NCI-H1092 (cell line): ENCODE measurements at places on chromosomes 13 and 19.

DNA sequence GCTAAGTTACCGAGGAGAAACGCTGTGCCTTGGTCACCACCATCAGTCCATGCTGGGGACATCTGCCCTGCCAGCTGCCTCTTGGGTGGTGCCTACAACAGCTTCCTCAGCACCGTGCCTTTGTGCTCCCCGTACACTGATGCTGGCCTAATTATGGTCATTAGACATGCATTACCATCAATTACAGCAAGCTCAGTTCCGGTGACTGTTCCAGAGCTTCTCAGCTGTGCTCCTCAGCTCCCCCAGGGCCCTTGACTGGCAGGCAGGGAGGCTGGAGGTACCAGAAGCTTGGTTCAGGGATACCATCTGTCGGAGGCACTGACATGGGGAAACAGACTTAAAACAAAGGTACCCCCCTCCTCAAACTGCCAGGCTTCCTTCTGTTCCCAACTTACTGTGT, 40.2 kb downstream of the CILP2 start:
- no peak for DNase-seq

DNA sequence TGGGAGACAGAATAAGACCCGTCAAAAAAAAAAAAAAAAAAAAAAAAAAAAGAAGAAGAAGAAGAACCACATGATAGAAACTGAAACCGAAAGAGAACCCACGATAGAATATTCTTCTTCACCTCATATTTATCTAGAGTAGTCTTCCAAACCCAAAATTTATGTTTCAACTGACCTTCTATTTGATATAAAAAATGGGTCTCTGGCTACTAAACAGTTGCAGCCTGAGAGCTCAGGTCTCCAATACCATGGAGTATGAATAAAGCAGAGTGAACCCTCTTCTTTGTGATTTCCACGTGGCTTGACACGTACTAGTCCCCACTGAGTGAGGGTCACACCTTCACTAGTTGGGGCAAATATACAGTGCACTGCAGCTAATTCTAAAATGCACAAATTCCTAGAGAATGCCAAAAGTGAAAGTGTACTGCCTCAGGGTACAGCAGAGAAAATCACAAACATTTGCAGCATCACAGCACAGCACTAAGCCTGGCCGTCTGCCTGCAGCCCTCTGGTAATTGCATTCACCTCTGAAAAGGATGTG, 30.8 kb upstream of the RFC3 start:
- DNase-seq = no peak

- no peak for DNase-seq
Measured at GRCh38 chr13:47594833-47595232, 406.2 kb downstream of the SUCLA2 start.

GRCh38 chr13:36813225-36813624, 5.8 kb upstream of the RFXAP start:
- no peak for DNase-seq

DNA sequence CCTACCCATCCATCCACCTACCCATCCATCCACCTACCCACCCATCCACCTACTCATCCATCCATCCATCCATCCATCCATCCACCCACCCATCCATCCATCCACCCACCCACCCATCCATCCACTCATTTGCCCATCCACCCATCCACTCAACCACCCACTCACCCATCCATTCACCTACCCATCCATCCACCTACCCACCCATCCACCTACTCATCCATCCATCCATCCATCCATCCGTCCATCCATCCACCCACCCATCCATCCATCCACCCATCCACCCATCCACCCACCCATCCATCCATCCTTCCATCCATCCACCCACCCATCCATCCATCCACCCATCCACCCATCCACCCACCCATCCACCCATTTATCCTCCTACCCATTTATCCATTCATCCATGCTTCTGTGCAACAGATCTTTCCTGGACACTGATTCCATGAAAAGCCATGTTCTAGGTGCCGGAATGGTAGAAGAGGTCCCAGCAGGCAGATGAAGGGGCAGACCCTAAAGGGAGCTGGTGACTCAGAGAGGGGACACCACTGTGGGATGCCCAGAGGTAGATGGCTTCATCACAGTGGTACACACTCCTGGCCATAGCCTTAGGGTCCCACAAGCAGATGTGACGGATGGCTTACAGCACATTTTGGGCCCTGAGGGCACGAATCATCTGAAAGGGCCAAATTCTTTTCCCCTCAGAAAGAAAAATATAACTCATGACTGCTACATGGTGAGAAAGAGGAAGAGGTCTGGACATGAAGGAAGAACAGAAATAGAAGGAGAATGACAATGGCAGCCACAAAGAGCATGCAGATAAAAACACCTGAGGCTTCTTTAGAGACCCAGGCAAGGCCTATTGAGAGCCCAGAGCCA, 76.0 kb downstream of the KCTD15 start:
- DNase-seq = no peak

DNA sequence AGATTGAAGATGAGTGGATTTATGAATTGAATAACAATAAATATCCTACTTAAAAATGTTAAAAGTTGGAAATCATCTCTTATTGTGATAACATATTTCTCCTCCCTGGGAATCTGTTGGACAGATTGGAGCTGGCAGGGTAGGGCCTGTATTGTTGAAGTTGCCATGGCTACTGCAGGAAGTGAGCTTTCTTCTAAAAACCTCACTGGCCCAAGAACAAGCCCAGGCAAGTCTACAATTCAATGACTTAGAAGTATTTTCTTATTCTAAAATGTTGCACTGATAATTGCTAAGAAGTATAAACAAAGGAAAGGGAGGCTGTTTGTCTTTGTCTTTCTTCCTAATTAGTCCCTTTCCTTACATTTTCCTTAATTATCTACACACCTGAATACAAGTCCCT, 112.1 kb downstream of the DLEU7 start:
- no peak for DNase-seq

DNA sequence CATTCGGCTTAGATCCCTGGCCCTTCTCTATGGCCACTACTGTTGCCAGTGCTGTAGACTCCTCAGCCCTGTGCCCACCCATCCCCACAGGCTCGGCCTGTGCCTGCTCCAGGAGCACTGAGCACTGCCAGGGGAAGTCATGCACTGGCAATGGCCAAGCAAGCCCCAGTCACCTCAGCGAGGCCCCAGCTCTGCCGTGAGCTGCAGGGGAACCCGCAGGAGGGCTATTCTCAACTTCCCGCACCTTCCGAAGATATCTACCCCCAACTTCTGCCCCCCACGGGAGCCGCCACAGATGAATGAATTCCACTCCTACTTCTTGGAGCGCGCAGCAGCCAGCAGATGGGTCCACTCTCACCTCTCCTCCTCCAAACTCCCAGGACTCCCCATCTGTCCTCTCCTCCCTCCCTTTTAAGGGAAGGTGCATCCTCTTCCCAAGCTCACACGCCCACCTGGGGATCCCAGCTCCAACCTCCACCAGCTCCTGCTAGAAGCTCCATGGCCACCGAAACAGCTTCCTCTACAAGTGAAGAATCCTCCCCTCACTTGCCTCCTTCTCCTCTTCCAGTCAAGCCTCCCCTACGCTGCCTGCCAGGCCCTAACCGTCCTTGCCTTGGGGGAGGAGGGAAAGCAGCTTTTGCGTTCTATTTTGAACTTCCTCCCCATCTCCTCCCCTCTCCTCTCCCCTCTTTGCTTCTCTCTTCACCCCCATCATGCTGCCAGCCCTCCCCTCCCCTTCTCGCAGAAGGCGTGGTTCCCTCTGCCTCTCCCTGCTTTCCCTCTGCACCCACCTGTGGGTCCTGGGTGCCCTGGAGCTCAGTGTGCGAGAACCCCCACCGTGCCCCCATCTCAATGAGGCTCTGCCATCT, 52.2 kb downstream of the PEPD start:
- no peak for DNase-seq

GRCh38 chr13:35700671-35701070, 224.2 kb upstream of the MAB21L1 start:
- DNase-seq = no peak

- DNase-seq = no peak
Measured at GRCh38 chr13:76711550-76712182, 174.5 kb downstream of the KCTD12 start.

- no peak for DNase-seq
Measured at GRCh38 chr19:5575590-5575989, 7.8 kb upstream of the TINCR start.

DNA sequence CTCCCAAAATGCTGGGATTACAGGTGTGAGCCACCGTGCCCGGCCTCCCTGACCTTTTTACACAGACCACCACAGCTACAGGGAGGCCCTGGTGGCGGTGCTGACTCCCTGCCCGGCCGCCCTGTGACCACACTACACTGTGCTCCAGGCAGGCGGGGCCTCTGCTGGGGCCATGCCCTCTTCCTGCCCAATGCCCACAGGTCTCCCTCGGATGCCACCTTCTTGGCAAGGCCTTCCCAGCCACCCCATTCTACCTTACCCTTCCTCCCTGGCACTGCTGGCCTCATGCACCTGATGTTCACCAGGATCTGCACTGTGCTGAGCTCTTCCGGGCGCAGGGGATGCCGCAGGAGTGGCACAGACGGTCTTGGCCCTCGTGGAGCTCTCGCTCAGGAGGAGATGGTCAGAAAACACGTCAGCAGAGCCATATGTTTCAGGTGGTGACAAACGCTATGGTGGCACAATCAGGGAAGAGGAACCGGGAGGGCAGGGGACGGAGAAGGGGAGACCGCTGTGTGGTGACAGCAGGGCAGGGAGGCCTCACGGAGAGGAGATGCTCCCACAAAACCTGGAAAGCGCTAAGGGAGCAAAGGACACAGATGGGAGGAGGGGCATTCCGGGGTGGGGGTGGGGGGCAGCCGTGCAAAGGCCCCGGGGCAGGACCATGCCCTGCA, 4.1 kb downstream of the PIP5K1C start:
- no peak for DNase-seq

- DNase-seq = no peak
Measured at GRCh38 chr19:4503825-4504170, 14.5 kb downstream of the PLIN4 start.

DNA sequence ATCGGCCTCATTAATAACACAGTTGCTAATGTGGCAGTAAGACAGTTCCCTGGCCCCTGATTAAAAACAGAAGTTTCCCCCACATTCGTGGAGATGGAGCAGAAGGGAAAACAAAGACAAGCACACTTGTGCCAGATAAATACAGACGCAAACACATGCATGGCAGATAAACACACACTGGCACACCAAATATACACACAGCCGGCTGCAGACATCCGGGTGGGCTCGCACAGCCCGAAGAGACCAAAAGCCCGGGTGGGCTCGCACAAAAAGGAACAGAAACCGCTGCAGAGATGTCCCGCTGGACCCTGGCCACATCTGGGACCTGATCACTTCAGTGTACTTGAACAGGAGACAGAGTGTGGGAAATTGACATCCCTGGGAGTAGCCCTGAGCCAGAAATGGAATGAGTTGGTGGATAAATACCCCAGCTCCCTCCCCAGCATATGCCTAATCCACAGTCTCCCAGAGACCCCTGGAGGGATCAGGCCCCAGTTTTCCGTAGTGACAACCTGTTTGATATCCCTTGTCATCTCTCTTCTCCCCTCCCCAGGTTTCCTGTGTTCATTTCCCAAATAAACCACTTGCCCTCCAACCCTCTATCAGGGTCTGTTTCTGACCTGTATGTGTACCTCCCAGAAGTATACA, 36.0 kb upstream of the ADGRE5 start:
- no peak for DNase-seq

- no peak for DNase-seq
Measured at GRCh38 chr19:15025217-15025616, 24.1 kb upstream of the CASP14 start.

- DNase-seq = no peak
Measured at GRCh38 chr13:41568972-41569351, 111.6 kb downstream of the RGCC start.

- DNase-seq = no peak
Measured at GRCh38 chr13:23957981-23958380, 60.7 kb upstream of the C1QTNF9B start.

- no peak for DNase-seq
Measured at GRCh38 chr19:1644070-1644469, 8.3 kb downstream of the TCF3 start.

DNA sequence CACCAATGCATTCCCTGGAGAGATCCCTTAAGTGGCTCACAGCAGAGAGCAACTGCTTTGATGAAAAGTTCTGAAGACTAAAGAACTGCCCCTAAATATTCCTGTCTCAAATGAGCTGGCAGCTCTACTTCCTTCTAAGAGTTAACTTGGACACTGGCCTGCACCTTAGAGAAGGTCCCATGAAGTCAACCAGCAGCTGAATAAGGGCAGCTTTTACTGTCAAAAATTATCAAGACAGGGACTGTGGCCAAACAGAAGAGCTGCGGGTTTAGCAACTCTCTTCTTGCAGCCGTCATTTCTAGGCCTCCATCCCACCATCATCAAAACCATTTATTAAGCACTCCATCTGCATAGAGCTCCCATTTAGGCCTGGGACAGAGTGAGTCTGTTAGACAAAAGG, 491.1 kb upstream of the TSHZ3 start:
- no peak for DNase-seq

GRCh38 chr13:58855283-58855682, 1223.7 kb downstream of the PCDH17 start:
- DNase-seq = no peak

GRCh38 chr13:113049521-113049941, 56.1 kb upstream of the F7 start:
- no peak for DNase-seq

DNA sequence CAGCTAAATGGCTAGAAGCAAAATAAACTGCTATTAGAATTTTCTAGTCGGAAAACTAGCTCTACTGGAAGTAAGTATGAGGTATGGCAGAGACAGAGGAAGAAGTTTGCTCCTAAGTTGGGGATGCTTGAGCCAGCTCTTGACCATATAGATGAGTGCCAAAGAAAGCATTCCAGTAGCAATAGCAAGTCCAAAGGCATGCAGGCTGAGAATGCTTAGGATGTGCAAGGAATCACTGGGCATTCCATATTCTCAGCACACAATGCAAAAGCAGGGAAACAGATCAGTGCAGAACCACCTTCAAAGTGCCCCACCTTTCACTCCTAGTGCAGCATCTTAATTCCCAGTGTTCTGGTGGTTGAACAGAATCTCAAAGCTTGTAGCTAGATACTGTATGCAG, 32.9 kb downstream of the SERTM1 start:
- no peak for DNase-seq

GRCh38 chr13:74258961-74259360, 124.8 kb upstream of the KLF12 start:
- no peak for DNase-seq

DNA sequence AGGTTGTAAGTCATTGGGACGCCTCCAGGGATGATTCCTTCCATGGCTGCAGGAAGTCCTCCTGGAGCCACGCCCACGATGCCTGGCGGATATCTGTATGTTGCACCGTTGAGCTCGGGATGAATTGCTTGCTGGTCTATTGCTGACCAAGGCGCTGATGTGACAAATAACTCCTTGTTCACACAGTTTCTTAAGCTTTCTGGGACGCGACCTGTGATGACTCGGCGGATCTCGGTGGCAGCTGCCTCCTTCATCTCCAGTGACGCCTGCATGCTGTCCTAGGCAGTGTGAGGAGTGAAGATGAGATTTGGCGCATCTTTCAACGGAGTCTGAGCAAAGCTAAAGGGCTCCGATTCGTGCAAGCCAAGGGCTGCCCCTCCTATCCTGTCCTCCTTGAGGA, 7.6 kb upstream of the ZNF566 start:
- DNase-seq = no peak
